ENCODE measurements at places on chromosomes 12 and 14. TPM values are rescaled to one million over a fixed set of nuclear protein-coding genes. Genes with fewer than 3 reads are reported as not detected.

The KRT73 gene
- polyA plus RNA-seq: not detected

The IL31 gene
- not detected for polyA plus RNA-seq

The ST8SIA1 gene
- polyA plus RNA-seq: 0.35 TPM

The SMIM41 gene
- polyA plus RNA-seq: not detected

The AMDHD1 gene
- polyA plus RNA-seq: 0.18 TPM

The ACOT6 gene
- not detected for polyA plus RNA-seq

The LRCOL1 gene
- not detected for polyA plus RNA-seq

The KRT71 gene
- polyA plus RNA-seq: not detected

The PTGDR gene
- 0.18 TPM for polyA plus RNA-seq

The ZNF891 gene
- polyA plus RNA-seq: 0.31 TPM

The MYH6 gene
- polyA plus RNA-seq: 143 TPM

The C12orf50 gene
- not detected for polyA plus RNA-seq

The NDRG2 gene
- polyA plus RNA-seq: 2,087 TPM

The IAPP gene
- polyA plus RNA-seq: not detected

The HNF1A gene
- not detected for polyA plus RNA-seq

The CCDC85C gene
- polyA plus RNA-seq: 10.8 TPM

The CCDC197 gene
- polyA plus RNA-seq: 0.69 TPM

The FOXN4 gene
- polyA plus RNA-seq: not detected

The DAD1 gene
- 262 TPM for polyA plus RNA-seq

The DBX2 gene
- polyA plus RNA-seq: 0.04 TPM

The SCN8A gene
- 0.05 TPM for polyA plus RNA-seq

The TMEM253 gene
- polyA plus RNA-seq: 0.10 TPM

The FOXA1 gene
- not detected for polyA plus RNA-seq

The EIF2S3B gene
- polyA plus RNA-seq: 0.37 TPM

The GZMB gene
- 0.59 TPM for polyA plus RNA-seq

The FOXG1 gene
- not detected for polyA plus RNA-seq

The ING4 gene
- 25.7 TPM for polyA plus RNA-seq

The ABCB9 gene
- 1.1 TPM for polyA plus RNA-seq

All from psoas muscle (tissue), 8 donors.